ENCODE measurements at places on chromosomes 1 and 21.

DNA sequence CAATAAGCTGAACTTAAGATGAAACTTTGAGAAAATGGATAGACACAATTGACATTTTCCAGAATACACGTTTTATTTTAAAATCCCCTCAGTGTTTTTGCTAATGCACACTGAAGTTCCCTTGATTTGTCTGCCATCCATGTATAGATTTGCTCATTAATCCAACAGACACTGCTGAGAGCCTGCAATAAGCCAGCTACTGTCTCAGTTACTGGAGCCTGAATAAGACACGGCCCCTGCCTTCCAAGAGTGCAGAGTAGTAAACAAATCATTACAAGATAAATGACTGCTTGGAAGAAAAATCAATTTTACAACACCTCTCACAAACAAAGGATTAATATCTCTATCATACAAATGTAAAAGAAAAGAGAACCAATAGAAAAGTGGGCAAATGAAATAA is 130.1 kb downstream of the TLR5 start:
- no peak for DNase-seq

DNA sequence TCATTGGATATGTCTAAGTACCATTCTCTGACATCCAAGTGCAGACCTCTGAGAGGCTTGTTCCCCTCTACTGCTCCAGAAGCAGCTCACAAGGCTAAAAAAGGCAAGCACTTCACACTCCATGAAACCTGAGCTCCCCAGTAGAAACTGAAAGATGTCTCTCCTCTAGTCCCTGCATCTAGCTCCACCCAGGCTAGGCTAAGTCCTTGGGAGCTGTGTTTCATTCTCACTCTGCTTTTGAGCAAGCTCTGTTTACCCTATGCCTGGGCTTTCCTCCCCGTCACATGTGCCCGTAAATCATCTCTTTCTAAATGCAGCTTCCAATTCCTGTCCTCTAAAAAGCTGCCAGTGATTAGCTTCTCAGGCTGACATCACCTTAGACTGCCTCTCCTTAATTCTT is 39.0 kb downstream of the LRRC71 start:
- DNase-seq, result no peak

DNA sequence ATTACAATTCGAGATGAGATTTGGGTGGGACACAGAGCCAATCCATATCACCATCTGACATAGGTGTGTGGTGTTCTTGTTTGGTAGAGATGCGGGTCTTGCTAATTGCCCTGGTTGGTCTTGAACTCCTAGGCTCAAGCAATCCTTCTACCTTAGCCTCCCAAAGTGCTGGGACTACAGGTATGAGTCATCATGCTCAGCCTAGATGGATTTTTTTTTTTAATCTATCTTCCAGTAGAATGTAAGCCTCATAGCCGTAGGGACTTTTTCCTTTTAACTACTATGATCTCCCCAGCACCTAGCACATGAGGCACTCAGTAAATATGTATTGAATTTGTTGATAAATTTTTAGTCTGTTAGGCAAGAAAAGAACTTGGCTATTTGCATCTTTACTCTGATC is 94.6 kb upstream of the TENT5C start:
- DNase-seq, result no peak

DNA sequence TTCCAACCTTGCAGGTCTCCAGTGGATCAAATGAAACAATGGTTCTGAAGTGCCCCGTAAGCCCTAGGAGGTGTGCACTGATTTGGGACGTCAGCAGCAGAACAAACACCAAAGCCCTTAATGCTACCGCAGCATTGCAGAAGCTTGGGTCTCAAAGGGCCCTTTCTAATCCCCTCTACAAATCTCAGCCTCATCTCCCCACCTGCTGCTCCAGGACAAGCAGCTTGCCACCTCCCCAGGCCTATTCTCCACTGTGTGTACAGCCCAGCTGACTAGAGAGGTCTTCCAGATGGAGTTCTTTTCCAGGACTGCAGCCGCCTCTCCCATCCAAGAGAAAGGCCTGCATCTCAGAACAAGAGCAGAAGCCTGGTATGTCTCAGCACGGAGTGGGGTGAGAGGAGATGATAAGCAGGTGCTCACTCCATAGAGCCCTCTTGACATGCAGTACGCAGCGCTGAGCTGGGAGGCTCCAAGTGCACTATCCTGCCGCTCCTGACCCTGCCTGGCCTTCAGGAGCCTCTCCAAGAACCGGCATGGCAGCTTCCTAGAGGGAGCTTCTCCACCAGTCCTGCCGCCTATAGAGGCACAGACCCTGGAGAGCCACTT is 46.3 kb downstream of the MRPL37 start:
- DNase-seq, result no peak

- no peak for DNase-seq
Observed at GRCh38 chr1:210908257-210908656, 225.7 kb downstream of the KCNH1 start.

DNA sequence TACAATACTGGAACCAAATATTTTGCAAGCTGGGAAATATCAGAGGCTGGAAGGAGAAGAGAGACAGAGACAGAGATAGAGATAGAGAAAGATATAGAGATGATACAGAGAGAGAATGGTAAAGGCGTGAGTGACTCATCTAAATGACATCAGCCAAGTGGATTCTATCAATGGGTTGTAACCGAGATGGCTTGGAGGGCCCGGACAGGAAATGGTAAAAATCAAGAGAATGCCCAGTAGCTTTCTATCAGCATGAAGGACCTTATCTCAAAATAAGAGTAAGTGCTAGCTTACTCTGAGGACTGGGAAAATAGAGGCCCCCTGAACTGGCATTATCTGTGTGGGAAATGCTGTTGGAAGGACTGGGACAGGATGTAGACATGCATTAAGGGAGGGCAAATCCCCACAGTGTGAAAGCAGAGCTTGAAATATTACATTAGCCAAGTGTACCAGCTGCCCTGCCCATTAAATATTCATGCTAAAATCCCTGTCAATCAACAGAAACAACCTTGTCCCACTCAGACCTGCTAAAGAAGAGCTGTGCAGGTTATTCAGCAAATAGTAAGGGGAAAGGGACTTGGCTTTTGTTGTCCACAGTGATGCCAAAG is 76.6 kb upstream of the ZNF644 start:
- DNase-seq, result no peak

- no peak for DNase-seq
Observed at GRCh38 chr1:98452162-98452561, 209.4 kb upstream of the SNX7 start.

- DNase-seq, result no peak
Observed at GRCh38 chr1:164846731-164847691, 288.0 kb downstream of the PBX1 start.
